Mucosa of gallbladder (tissue), 1 donor: ENCODE measurements at places on chromosomes 4 and X. TPM values are rescaled to one million over a fixed set of nuclear protein-coding genes. Genes with fewer than 3 reads are reported as not detected.

PNMA6A gene
- total RNA-seq = 0.98 TPM

HEPH gene
- total RNA-seq = 50.8 TPM

STS gene
- total RNA-seq = 11.9 TPM

CT45A1 gene
- total RNA-seq = not detected

DNA sequence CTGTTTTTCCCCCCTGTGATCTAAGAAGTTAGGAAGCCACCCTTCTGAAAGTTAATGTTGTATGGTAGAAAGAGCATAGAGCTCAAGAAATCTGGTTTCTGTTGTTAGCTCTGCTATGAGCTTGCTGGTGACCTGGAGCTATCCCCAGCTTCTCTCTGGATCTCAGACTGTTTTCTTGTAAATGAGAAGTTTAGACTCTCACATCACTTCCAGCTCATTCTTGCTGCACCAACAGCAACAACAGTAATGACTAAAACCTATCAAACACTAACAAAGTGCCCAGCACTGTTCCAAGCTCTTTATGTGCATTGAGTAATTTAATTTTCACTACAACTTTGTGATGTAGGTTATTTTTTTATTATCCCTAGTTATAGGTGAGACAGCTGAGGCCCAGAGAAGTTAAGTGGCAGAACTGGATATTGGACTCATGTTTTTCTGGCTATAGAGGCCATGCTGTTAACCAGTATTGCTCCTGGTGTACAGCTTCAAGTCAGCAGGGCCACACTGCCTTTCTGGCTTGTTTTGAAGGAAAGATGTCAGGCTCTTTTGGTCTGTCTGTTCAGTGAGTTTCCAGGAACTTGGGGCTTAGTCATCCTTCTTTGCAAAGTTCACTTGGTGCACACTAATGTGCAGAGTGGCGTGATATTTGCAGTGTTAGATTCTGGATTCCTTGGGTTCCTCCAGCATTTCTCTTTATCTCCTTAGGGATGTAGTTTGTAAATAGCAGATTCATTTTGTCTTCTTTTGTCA lies 27.8 kb upstream of the TMEM164 start:
- DNase-seq = no peak

DNA sequence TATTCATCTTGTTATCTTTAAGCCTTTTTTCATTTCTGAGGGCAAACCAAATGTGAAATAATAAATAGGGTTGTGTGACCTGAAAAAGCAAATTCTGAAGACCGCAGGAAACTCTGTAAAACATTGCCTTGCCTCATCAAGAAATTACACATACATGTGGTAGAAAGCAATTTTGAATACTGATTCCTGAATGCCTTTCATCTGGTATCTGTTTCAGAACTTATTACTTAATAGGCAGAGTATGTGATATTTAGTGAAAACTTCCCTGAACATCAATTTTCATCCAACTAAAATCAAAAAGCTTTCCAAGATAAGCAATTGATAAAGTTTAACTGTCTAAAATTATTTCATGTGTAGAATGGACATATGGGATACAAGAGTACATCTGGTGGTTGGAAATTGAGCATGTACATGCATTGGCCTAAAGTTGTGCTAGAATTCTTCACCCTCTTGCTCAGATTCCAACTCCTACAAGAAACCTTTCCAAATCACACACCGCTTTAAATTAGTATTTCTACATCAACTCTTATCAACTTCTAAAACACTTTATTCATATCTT lies 606.0 kb upstream of the LCORL start:
- no peak for DNase-seq

DNA sequence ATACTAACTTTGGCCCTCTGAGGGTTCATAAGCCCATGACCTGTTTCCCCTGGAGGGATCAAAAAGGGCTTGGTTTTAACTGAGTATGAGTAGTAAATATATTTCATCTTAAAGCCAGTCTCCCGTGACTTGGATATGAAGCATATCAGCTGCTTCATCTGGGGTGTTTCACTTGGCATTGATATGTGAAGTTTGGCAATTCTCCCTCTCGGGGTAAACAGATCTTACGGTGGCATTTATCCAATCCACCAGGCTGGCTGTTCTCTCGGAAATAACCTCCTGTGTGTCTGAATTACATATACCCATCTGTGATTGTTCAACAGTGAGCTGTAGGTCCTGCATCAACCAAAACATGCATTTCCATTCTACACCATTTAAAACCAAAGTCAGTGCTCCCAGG lies 130.7 kb downstream of the ADAM29 start:
- DNase-seq = no peak

DNA sequence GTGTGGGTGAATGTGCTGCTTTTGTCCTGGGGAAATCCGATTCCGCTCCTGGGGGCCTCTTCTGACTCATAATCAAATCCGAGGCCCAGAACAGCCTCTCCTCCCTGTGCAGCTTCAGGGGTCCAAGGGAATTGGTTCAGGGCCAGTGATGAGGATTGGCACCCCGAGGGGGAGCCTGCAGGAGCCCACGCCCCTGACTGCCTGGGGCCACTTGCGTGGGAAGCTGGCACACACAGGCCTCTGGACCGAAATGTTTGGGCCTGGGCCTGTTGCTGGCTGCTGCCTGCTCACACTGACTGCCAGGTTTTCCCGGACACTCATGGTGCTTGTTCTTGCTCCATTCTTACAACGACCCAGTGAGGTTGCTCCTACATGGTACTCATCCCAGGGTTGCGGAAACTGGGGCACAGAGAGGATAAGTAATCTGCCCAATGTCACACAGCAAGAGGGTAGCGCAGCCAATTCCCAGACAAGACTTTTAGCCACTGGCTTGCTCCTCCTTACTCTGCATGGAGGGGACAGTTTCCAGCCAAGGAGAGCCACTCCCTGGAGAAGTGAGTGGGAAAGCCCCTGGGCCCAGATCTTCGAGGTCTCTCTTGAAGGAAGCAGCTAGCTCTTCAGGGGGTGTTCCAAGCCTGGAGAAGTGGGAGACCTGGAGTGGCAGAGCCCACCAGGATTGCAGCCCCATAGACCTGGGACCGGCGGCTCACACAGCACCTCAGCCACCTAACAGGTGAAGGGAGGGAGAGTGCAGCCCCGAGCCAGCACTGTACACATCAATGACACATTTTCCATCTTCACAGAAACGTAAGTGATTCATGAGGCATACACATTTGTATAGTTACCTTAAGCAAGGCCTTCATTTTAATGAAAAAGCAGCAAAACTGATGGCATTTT lies 20.3 kb downstream of the CFAP99 start:
- DNase-seq = no peak

DNA sequence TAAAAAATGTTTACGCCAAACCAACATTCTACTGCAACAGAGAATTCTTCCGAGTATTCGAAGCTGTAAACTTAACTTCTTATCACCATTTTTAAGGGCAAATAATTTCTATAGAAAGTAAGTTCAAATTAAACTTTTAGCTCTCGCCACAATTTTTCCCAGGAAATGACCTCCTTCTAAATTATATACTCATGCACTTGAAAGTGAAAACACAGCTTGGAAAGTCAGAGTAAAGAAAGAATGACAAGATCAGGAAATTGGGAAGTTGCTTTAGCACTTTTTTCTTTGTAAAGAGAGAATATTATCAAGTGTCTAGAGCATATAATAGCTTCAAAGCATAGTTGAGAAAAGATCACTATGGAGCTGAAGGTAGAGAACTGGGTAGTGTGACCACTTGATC lies 1.2 kb downstream of the CYBB start:
- no peak for DNase-seq

DNA sequence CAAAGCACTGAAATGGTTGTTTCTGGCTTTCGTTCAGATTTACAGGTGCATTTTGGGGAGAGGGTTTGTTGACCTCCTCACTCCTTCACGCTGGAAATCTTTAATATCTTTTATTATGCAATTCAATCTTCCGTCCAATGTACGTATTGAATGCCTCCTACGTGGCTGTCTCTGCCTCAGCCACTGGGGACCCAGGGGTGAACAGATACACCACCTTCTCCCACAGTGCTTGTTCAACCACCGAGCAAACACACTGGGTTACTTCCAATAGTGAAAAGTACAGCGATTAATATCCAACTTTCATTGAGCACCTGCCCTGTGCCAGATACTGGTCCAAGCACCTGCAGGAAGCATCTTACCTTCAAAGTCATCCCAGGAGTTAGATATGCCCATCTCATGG lies 52.1 kb downstream of the NYX start:
- no peak for DNase-seq
